ENCODE measurements at places on chromosomes 6 and 20.
A peak's percentile ranks its signal among the peaks of the same experiment; 100 is the strongest.

GRCh38 chr6:74170118-74170517 is 474.1 kb downstream of the CD109 start:
- no peak for DNase-seq

DNA sequence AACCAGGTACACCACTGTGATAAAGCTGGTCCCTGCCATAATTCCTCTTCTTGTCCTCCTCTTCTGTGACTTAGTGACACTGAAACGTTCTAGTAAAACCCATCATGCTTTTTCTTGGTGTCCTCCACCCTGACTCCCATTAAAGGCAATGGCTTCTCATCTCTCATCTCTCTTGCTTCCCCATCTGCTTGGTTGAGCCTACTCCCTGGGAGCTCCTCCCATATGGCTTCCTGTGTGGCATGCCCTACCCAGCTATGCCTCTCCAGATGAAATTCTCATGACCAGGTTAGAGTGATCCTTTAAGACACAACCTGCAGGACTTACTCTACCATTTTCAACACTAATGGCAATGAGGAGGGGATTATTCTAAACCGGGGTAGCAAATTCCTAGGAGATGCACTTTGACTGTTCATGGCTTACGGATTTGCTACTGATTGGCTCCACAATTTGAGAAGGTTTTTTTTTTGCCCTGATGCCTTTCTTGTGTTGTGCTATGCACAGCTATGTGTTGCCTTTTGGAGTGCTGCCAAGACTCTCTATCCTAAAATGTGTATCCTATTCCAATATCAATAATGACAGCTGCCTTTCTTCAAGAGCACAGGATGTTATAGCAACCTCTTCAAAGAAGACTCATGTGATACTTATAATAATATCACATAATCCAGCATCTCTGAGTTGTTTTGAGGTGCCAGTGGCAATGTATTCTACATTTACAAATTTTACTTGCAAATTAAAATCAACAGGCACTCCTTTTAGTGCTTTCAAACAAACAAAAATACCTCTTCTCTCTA is 6.1 kb downstream of the SIRPG start:
- DNase-seq, result no peak

- DNase-seq, result no peak
These were observed 154.8 kb upstream of the SLC35B3 start for GRCh38 chr6:8589941-8590729.

DNA sequence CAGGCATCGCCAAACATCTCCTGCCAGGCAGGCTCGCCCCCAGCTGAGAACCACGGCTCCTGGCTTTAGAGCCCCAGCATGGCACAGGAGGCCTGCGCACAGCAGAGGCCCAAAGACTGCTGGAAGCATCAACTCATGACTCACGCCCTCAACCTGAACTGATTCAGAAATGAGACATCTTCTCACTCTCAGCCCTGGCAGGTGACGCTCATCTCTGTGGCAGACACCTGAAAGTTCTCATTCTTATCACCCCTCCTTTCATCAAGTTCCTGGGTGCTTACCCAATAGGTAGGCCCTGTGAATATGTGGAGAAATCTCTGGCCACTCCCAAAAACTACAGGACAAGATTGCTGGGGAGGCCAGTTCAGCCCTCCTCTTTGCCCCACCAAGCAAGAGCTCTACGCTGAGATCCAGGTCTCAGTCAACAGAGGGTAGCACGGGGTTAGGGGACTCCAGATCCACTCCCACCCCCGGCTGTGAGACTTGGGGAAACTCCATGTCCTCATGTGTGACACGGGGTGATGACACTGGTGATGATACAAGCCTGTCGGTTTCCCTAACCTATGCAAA is 11.3 kb downstream of the NFATC2 start:
- peak; percentile 60 for DNase-seq

GRCh38 chr6:144351379-144352127 is 66.4 kb downstream of the UTRN start:
- no peak for DNase-seq

GRCh38 chr6:57127763-57128162 is 37.8 kb downstream of the ZNF451 start:
- DNase-seq, result no peak

DNA sequence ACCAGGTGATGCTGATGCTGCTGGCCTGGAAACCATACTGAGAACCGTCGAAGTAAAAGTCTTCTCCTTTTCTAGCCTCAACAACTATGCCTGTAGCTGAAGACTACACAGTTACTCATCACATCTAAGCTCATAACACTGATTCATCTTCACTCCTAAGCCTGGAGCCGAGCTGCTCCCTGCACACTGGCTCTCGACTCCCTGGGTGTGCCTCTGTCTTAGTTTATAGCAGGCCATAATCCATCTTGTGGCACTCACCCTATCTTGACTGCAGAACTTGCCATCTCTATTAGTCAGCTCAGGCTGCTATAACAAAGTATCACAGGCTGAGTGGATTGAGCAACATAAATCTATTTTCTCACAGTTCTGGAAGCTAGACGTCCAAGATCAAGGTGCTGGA is 191.0 kb downstream of the UNC5CL start:
- DNase-seq, result no peak

- DNase-seq, result no peak
These were observed 12.4 kb upstream of the DACT2 start for GRCh38 chr6:168332020-168332419.

GRCh38 chr6:30470968-30471367 is 18.3 kb upstream of the HLA-E start:
- no peak for DNase-seq

- DNase-seq, result no peak
These were observed 65.2 kb downstream of the HFE start for GRCh38 chr6:26152226-26153101.

- DNase-seq, result no peak
These were observed 74.1 kb upstream of the SLC4A11 start for GRCh38 chr20:3312940-3313682.

- DNase-seq, result no peak
These were observed 226.8 kb downstream of the TMEM242 start for GRCh38 chr6:157096522-157096921.

- no peak for DNase-seq
These were observed 182.8 kb downstream of the SASH1 start for GRCh38 chr6:148525453-148525852.

DNA sequence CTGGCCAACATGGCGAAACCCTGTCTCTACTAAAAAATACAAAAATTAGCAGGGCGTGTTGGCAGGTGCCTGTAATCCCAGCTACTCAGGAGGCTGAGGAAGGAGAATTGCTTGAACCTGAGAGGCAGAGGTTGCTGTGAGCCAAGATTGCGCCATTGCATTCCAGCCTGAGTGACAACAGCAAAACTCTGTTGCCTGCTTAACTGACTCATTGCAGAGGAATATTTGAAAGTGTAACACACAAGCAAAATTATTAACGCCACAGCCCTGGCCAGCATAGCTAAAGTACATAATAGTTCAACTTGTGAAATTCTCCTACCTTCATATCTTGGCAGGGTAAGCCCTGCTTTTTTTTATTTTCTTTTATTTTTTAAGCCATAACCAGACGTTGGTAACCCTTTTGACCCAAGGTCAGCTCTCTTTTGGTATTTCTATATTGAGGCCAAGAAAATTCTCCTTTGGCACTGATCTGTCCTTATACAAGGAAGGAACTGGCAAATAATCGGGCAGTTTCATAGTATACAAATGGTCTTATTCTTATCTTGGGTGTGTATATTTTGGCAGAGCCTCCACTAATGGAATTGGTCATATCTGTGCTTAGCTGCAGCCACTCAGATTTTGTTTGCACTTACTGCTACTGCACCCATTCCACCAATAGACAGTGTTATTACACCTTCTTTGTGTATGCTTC is 4.0 kb upstream of the ADGRF5 start:
- no peak for DNase-seq

- peak; percentile 3 for DNase-seq
These were observed 79.9 kb upstream of the NAA20 start for GRCh38 chr20:19937218-19937617.

GRCh38 chr20:22346716-22347115 is 237.7 kb downstream of the FOXA2 start:
- DNase-seq, result no peak

GRCh38 chr6:39451831-39452230 is 129.3 kb upstream of the KCNK16 start:
- DNase-seq, result no peak

DNA sequence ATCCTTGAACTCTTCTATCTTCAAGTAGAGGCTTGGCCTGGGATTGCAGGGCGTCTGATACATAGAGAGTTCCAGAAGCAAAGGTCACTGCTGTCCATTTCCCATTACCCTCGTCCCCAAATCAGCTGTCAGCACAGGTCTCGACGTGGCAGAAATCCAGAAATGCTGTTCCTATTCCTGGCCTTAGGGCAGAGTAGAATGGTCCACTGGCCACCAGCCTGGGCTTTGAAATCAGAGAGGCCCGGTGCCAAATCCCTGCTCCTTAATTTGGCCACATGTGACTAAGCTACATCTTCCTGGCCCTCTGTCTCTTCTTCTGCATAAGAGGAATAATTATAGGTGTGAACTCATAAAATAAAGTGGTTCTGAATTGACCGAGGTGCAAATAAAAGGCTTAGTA is 40.9 kb upstream of the FAM83D start:
- DNase-seq, result no peak

- DNase-seq, result no peak
These were observed 117.0 kb downstream of the ANKRD60 start for GRCh38 chr20:58111310-58112016.

- DNase-seq, result no peak
These were observed 215.8 kb downstream of the PAX1 start for GRCh38 chr20:21921251-21921650.

DNA sequence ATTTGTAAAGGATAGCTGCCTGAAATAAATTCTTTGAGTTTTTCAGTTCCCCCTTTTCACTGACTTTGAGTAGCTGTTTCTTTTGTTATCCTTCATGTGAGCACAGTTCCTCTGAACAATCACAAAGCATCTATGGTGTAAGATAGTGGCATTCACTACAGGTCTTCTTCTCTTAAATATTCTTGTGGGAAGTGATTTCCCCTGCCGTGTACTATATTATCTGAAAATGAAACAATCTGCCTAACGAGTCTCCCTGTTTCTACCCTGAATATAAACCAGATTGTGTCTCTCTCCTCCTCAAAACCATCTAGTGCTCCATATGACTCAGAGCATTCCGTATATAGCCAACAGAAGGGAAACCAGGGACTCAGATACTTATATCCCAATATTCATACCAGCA is 380.1 kb upstream of the SOX4 start:
- no peak for DNase-seq

- DNase-seq, result no peak
These were observed 73.8 kb upstream of the SCP2D1 start for GRCh38 chr20:18739751-18740166.

DNA sequence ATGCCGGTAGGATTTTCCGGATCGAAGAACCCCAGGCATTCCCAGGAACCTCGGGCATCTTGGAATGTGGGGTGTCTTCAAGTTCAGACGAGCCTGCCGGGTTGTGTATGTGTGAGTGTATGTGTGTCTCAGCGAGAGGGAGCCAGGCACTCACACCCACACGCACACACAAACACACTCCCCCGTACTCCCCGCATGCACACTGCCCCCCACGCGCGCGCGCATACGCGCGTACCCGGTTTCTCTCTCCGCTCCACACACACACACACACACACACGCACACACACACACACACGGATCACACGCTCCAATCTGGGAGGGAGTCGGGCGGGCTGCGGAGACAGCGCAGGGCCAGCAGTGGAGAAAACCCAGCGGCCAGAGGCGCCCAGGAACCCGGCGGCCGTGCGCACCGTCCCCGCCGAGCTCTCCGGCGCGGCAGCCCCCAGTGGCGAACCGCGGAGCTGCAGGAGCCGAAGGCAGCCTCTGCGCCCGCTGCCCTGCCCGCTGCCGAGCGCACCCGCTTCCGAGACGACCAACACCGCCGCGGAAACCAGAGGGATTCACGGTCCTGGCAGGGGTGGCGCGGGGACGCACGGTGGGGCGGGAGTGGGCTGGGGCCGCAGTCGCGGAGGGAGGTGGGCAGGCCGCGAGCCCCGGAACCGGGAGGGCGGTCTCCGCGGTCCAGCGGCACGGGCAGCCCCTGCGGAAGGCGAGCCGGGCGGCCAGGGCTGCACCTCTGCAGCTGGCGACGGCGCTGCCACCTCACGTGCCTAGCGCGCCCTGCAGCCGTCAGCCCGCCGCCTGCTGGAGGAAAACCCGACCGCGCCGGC is at the start of gene LRFN2:
LRFN2 (minus strand) TSS at position 125 of the 830 bp plus-strand sequence.
- DNase-seq, result peak; percentile 18

GRCh38 chr6:130190701-130191690 is 31.8 kb downstream of the SAMD3 start:
- no peak for DNase-seq

DNA sequence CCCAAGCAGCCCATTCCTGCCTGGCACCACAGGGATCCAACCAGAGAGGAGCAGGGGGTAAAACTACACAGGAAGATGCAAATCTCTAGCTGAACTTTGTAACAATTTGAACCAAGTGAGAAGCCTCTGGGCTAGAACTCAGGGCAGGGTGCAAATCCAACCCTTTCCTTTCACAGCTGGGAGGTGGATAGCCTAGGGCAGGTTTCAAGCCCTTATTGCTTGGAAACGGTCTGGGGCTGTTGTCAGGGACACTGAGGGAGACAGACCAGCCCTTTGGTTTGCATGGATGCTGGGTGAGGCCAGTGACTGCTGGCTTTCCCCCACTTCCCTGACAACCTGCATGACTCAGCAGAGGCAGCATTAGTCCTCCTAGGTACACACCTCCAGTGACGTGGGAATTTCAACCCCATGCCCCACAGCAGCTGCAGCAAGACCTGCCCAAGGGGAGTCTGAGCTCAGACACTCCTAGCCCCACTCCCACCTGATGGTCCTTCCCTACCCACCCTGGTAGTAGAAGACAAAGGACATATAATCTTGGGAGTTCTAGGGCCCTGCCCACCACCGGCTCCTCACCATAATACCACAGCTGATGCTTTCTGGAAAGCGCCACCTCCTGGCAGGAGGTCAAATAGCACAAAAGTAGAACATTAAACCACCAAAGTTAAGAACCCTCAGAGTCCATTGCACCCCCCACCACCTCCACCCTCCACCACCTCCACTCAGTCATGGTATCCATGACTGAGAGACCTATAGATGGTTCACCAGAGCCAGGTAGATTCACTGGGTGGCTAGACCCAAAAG is 797.7 kb upstream of the MAN1A1 start:
- DNase-seq, result no peak

DNA sequence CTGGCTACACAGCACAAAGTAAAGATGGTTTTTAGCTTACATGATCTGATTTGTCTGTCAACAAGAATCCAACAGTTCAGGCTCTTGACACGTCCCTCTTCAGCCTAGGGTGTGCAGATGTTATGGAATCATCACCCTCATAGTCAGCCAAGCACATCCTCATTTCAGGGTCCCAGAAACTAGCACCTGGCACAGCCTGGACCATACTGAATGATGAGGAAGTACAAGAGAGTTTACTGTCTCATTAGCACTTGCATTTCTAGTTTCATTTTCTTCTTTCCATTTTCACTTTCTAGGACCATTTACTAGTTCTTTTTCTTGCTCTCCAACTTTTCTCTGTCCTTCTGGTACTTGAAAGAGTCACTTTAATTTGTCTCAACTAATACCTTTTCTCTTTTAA is 6.5 kb downstream of the RIPOR2 start:
- DNase-seq, result no peak
